Naive thymus-derived CD4-positive, alpha-beta T cell (primary cell): ENCODE measurements at places on chromosomes 2 and 18.

DNA sequence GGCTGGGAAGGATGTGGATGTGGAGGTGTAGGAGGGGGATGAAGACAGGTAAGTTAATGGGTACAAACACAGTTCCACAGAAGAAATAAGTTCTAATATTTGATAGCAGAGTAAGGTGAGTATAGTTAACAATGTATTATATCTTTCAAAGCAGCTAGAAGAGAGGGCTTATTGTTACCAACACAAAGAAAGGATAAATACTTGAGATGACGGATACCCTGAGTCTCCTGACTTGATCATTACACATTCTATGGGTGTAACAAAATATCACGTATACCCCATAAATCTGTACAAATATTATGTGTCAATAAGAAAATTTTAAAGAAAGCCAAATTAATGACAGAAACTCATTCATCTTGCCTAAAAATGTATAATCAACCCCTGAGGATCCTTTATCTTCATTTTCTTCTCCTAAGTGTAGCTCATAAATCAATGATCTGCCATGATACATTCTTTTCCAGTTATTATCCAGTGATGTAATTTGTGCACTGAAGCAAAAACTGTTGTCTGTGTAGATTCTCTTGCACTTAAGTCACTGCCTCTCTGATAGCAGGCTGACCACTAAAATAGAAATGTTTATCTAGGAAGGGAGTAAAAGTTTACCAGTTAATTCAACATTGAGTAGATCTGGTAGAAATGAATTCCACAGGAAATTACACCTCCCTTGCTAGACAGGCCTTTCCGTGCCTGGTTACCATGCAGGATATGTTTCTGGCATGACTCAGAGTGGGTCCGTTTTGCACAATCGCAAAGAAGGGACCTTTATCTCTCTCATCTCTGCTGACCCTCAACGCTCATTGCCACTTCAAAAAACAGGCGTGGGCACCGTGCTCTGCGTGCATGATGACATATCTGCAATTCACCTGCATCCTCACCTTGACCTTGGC, 249.7 kb upstream of the NCKAP5 start:
- no peaks in the 10 kb centered on the region for H3K27me3 ChIP-seq
- no peak for DNase-seq
- no peak overlapping the region for H3K4me3 ChIP-seq
- no peaks in the 10 kb centered on the region for H3K4me1 ChIP-seq
- H3K36me3 ChIP-seq, result no peaks in the 10 kb centered on the region

GRCh38 chr2:96528006-96528699, 8.4 kb upstream of the ARID5A start:
- H3K4me1 ChIP-seq, result peaks cover 45% of the 10 kb centered on the region
- no peaks in the 10 kb centered on the region for H3K36me3 ChIP-seq
- no peaks in the 10 kb centered on the region for H3K27me3 ChIP-seq
- peak; percentile 77 for DNase-seq

DNA sequence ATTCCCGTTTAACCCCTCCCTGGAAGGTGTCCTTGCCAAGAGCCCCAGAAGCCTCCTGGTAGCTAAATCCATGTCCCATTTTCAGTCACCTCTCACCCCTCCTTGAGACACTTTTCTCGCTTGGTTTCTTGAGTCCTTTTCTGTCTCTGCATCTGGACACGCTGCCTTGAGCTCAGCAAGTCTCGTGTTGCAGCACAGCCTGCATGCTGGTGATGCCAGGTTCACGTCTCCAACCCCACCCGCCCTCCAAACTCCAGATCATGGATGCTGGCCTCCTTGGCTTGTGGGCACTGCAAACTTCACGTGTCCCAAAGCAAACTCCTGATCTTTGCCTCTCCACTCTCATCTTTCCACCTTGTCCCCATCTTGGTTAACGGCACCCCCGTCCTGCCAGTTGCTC, 39.3 kb downstream of the CENPO start:
- no peaks in the 10 kb centered on the region for H3K36me3 ChIP-seq
- H3K4me1 ChIP-seq, result no peaks in the 10 kb centered on the region
- H3K4me3 ChIP-seq, result no peak overlapping the region
- H3K27me3 ChIP-seq, result no peaks in the 10 kb centered on the region
- DNase-seq, result no peak

- no peaks in the 10 kb centered on the region for H3K27me3 ChIP-seq
- H3K4me3 ChIP-seq, result no peak overlapping the region
- no peak for DNase-seq
- H3K4me1 ChIP-seq, result no peaks in the 10 kb centered on the region
- no peaks in the 10 kb centered on the region for H3K36me3 ChIP-seq
- no peak overlapping the region for H3K27ac ChIP-seq
These were observed 73.4 kb upstream of the ODC1 start for GRCh38 chr2:10521356-10522169.
